ENCODE measurements at places on chromosomes 2 and 18.

DNA sequence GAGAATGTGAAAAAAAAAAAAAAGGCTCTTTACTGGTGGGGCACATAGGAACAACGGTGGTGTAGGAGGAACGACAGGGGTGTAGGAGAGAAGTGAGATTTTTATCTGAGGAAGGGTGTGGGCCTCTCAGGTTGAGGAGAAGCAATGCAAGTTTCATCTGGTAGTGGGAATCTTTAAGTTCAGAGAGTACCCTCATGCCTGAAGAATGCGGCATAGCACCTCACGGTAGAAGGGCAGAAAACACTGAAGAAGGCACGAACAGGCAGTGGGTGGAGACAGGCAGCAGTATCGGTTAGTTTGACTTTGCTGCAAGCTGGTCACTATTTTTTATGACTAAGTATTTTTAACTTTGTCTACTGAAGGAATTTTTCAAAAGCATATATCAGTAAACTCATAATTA is 52.2 kb upstream of the TSPYL6 start:
- DNase-seq, result no peak

DNA sequence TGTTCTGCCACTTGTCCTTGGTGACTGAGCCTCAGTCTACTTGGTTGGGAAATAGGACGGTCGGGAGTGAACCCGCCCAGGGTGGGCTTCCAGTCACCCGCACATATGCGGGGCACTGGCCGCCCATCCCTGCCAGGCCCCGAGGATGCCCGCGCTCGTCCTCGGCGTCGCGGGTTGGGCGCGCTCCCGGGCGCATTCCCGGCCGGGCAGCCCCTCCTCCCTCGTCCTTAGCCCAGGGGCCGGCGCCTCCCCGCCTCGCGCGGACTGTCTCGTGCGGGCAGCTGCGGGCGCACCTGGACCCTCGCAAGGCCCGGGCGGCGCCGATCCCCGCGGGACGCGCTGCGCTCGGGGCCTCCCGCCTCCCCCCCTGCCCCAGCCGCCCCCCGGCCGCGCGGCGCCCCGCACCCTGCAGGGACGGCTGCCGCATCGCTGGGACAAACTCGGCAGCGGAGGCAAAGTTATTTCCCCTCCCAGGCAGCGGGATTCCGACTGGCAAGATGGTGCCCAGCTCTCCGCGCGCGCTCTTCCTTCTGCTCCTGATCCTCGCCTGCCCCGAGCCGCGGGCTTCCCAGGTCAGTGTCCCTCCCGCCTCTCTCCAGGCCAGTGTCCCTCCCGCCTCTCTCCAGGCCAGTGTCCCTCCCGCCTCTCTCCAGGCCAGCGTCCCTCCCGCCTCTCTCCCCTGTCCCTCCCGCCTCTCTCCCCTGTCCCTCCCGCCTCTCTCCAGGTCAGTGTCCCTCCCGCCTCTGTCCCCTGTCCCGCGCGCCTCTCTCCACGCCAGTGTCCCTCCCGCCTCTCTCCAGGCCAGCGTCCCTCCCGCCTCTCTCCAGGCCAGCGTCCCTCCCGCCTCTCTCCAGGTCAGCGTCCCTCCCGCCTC is at the start of gene FBLN7:
Gene FBLN7, plus strand, starts transcription at position 227 of the 874 bp plus-strand sequence. Its CDS starts 271 bp downstream, at position 498.
- peak; percentile 68 for DNase-seq

DNA sequence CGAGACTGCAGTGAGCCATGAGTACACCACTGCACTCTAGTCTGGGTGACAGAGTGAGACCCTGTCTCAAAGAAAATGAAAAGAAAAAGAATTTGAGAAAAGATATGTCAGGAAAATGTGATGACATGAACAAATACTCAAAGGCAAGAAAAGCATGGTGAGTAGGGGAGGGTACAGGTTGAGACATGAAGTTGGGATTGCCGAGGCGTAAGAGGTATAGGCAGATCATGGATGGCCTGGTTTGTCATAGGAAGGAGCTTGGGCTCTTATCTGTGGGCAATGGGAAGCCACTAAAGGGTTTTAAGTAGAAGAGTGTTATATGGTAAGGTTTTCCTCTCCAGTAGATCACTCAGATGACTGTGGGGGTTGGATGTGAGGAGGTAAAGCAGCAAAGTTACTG is 32.3 kb downstream of the SPAST start:
- no peak for DNase-seq

- no peak for DNase-seq
Observed at GRCh38 chr2:40445467-40445866, 6.4 kb downstream of the SLC8A1 start.

GRCh38 chr2:117832905-117833613 is 18.6 kb downstream of the DDX18 start:
- no peak for DNase-seq

DNA sequence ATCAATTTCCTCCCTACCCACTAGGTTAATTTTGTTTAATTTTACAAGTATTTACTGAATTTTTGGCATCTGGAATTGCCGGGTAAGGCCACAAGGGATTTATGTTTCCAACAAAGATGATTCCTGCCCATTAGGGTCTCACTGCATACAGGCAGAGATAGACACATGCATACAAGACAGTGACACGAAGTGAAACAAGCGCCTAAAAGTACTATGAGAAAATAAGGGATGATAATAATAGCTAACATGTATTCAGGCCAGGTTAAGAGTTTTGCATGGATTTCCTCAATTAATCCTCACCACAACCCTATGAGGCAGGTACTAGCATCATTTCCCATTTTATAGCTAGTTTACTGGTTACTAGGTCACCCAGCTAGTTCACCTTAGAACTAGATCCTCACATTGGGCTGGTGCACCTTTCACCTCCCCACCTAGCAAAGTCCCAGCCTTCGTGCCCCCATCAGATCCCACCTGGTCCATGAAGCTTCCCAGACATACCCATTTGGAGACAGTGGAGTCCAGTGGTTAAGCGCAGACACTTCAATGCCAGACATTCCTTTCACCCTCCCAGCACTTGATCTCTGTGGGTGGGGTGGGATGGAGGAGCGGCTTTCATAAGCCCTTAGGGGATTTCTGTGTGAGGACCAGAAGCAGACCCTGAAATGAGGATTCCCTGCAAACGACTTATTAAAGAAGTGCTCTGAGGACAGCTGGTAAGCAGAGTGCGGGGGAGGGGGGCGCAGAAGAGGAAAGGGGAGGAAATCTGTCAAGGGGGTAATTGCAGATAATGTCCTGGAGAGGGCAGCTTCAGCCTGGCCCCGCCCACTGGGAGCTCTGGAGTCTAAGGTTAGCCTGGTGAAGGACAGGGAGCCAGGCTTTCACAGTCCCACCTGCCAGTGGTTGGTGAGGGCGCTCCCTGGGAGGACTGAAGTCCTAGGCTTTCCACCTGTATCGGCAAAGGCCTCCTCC is 5.8 kb upstream of the DGUOK start:
- DNase-seq, result peak; percentile 64

GRCh38 chr2:151833984-151834383 is 5.8 kb upstream of the ARL5A start:
- DNase-seq, result no peak

- no peak for DNase-seq
Observed at GRCh38 chr2:137607722-137608318, 356.5 kb upstream of the HNMT start.

DNA sequence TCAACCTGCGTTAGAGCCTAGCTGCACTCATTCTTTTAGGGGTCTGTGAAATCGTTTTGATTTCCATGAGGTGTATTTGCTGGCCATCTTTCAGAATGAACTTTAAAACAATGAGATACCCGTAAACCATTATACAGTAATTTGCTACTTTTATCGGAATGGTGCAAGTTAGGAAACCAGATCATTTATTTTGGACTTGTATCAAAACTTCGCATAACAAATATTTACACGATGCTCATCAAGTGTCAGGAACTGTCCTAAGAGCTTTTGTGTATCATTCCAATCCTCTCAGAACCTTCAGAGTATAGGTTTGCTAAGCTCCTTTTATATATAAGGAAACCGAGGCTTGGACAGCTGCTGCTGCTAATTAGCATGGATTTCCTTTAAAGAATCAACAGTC is 22.4 kb upstream of the SLC1A4 start:
- no peak for DNase-seq

DNA sequence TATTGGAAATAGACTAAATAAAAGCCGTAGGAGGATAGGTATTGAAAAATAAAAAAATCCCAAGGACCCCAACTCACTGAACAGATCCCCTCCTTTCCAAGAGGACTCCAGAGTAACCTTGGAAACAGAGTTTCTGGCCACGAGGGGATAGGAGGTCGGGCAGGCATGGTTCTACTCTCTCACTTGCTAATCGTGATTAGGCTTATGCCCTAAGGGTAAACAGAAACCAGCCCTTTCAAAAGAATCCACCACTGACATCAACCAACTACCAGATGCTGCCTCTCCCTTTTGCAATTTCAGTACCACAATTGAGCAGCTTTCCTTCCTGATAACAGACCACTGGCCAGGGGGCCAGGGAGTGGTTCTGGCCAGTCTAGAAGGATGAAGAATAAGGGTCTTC is 477.8 kb downstream of the EIPR1 start:
- DNase-seq, result no peak

DNA sequence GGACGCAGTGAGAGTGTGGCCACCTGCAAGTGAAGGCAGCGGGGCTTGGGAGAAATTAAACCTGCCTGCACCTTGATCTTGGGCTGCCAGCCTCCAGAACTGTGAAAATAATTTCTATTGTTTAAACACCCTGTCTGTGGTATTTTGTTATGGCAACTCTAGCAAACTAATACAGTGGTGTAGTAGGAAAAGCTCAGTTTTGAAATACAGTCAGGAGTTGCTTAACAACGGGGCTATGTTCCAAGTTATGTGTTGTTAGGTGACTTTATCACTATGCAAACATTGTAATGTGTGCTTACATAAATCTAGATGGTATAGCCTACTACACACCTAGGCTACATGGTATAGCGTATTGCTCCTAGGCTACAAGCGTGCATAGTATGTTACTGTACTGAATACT is 93.4 kb upstream of the FN1 start:
- no peak for DNase-seq

GRCh38 chr18:34357944-34358580 is 133.3 kb upstream of the NOL4 start:
- DNase-seq, result no peak

DNA sequence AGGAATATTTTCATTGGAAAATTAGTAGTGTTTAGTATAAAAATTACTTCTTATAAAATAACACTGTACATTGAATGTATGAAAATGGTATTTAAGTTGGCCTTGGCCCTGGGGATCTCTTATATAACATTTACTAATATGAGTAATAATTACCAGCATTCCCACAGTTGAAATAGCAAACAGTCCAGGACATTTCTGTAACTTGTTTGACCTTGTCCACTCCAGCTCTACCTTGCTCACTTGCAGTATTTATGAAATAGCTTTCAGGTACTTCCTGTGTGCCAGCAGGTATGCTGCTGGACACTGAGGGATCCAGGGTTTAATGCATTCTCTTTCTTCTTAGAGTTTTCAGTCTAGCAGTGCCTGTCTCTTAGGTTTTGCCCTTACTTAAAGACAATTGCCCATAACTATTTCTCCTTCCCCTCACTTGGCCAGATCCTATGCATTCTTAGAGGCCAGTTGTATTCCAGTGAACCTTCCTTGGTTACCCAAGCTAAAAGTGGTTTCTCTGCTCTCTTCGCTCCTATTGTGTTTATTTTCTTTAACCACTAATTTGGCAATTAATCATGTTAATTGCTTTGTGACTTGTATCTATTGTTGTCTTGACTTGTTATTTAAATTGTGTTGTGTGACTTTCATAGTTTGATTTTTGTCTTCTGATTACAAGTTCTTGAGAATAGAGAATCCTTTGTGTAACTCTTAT is 25.9 kb downstream of the BABAM2 start:
- no peak for DNase-seq

- DNase-seq, result no peak
Observed at GRCh38 chr18:26868968-26869586, 3.6 kb upstream of the AQP4 start.

DNA sequence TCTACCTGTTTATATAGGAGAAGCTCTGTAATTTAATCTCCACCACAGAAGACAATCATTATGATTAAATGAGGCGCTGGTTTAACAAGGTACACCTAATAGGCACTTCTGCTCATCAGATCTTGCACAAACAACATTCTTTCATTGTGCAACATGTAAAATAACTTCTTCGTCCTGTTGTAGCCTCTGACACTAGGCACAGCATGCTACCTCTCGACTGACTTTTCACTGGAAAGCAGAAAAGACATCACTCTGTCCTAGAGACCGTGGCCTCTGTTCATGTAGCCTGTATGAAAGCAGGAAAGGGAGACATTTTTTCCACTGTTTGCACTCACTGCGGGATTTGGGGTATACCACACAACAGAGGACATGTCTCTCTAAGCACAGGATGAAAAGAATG is 316.5 kb downstream of the IRS1 start:
- no peak for DNase-seq

DNA sequence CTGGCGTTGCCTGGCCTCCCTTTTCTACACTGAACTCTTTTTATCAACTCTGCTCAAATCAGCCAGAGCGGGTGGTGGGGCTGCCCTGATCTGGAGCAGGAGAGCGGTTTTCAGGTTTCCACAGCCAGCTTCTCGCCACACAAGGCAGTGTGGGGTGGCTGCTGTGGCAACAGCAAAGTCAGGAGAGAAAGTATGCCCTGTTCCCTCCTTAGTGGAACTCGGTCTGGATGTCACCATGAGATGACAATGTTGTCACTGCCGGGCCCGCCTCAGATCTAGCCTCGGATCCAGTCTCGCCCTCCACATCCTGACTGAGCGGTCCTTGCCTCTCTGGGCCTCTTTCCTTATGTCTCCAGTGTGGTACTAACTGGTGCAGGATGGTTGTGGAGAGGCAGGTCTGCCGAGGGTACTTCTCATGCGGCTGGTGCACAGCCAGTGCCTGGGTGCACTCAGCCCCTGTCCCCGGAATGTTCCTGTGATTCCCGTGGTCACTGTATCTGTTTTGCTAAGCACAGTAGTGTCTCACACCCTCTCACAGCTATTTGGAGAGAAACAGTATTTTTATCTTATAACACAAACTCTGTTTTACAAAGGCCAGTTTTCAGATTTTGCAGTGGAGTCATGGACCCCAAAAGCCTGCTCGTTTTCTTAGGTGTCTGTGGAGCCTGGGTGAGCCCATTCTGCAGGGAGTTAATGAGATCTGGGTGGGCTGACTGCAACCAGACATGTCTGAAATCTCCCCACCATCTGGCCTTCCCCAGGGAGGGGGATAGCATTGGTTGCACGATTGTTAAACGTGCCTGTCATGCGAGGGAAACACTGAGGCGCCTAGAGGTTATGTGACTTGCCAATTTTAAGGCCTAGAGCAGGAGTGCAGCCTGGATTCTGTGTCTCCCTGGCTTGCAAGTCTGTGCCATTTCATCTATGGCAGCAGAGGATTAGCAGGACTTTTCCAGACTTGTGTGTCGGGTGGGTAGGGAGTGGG is 261.1 kb upstream of the AGAP1 start:
- peak; percentile 63 for DNase-seq
